ENCODE measurements at places on chromosomes 12 and 14.

GRCh38 chr14:71647086-71647784 is 285.0 kb upstream of the RGS6 start:
- DNase-seq: peak; percentile 90

- peak; percentile 38 for DNase-seq
These were observed 231.2 kb downstream of the ETNK1 start for GRCh38 chr12:22856178-22856577.

- DNase-seq: peak; percentile 53
These were observed 35.1 kb downstream of the TMBIM6 start for GRCh38 chr12:49776413-49776812.

GRCh38 chr14:105030836-105031396 is 10.0 kb upstream of the CDCA4 start:
- DNase-seq: peak; percentile 38

DNA sequence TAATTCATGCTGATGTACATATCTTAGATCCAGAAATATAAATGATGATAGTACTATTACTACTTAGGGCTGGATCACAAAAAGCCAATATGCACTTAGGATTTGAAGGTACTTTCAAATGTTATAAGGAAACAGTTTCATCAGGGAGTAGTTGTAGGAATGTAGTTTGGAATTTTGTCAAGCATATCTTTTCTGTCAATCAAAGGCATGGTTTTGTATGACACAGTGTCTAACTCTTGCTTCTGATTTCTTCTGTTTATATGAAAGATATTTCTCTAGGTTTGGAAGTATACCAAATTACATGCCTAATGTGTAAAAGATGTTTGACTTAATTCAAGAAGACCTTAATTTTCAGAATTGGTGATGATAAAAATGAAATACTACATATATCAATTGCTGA is 135.7 kb downstream of the RAD51B start:
- no peak for DNase-seq

GRCh38 chr12:34601689-34602088 is 579.4 kb downstream of the ALG10 start:
- DNase-seq: no peak

- no peak for DNase-seq
These were observed 19.5 kb upstream of the GOLGA5 start for GRCh38 chr14:92774572-92774971.

GRCh38 chr12:111741235-111741812 is 25.4 kb upstream of the ALDH2 start:
- peak; percentile 69 for DNase-seq

DNA sequence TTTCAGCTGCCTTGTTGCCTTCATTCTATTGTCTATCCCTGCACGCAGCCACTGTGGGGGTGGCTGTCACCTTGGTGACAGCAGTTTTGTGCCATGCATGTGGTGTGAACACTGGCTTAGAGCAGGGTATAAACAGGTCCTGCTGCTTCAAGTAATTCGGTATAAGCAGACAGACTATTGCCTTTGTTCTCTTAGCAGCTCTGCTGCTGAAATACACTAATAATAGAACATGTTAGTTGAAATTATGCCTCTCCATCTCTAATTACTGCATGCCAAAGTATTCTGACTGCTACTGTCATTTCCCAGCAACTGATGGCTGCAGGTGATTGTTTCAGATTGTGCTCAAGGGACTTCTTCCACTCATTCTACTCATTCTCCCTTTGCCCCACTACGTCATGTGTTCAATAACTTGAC is 34.6 kb downstream of the PTPRO start:
- DNase-seq: peak; percentile 72

DNA sequence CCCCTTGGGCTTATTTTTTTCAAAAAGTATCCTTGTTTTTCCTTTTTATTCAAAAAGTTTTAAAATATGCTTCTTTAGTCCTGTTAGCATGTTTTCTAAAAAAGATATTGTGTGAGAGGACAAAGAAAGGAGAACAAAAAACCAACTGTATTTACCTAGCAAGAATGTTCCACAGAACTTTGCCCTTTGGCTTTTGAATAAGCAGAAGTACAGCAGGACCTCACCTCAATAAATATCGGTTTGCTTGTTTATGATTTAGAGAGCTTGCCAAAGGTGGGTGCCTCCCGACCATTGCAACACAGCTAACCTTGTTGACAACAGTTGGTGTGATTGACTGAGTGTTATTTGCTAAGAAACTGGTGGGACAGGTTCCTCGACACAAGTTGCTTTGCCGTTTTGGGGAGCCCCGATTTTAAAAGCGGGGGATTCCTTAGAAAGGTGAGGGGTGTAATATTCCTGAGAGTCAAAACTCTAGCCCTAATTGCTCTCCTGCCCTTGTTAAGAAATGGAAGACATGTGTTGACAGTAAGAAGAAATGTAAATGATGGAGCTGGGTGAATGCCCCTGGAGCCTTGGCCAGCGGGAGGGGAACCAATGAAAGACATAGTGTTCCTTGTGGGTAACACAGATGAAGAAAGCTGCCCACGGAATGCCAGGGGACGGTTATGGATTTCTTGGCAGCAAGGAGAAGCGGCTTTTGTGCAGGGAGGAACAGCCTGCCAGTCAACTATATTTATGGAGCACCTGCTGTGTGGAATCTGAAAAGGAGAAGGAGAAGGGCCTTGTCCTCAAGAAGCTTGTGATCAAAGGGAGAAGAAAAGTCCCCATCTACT is 13.7 kb downstream of the MYBPC1 start:
- DNase-seq: no peak

GRCh38 chr12:124391340-124392261 is 96.7 kb downstream of the RFLNA start:
- DNase-seq: peak; percentile 42

- DNase-seq: no peak
These were observed 8.2 kb downstream of the CAMKK2 start for GRCh38 chr12:121288158-121288845.

- peak; percentile 18 for DNase-seq
These were observed 79.0 kb downstream of the ARL6IP4 start for GRCh38 chr12:123059500-123059899.

DNA sequence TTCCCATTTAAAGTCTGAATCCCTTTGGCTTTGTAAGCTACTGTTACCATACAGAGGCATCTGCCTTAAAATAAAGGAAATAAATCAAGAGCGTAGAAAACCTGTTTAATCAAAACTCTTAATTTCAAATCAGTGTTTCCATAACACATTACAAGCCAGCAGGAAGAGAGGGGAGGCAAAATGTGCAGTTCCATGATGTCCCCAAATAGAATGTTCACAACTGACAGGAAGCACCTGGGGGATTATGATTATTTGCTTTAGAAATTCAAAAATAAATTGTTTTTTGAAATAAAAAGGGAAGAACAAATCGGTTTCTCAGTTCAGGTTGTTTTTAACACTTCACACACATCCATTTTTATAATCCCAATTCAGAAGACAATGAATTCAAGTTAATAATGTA is 21.4 kb downstream of the SOCS2 start:
- DNase-seq: peak; percentile 19

- no peak for DNase-seq
These were observed 1.9 kb downstream of the CLIP1 start for GRCh38 chr12:122420471-122421162.

GRCh38 chr14:76034566-76034965 is 49.0 kb downstream of the IFT43 start:
- DNase-seq: no peak

DNA sequence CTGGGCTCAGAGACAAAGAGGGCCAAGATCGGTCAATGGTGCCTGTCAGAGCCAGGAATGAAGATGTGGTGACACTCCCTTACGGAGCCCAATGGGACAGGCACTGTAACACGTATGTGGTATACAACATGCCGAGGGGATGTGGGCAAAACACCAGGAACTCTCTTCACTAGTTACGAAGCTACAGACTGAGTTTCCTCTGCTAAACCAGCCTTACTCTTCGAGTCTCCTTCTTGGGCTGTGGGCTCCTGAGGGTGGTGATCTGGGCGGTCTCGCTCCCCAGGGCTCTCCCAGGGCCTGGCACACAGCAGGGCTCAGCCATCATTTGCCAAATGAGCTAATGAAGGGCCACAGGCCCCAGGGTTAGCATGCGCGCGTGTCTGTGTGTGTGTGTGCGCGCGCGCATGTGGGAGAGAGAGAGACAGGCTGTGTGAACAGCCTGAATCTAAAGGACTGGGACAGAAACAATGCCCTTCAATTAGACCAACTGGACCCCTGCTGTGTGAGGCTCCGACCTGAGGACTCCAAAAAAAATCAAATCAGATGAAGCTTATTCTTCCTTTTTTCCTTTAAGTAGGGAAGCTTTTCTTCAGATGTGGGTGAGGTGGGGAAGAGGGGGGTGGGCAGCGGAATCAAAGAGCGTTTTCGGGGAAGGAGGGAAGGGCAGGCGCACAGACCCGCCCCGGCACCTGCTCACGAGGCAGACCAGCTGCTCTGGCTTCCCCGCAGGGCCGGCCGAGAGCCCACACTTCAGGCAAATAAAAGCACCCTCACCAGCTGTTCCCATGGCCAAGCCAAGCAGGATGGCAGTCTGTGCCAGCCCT is 42.5 kb downstream of the CCDC88C start:
- DNase-seq: peak; percentile 91

GRCh38 chr12:64551676-64552075 is 58.6 kb upstream of the RASSF3 start:
- no peak for DNase-seq

GRCh38 chr14:54589076-54589475 is 22.1 kb downstream of the SAMD4A start:
- DNase-seq: no peak

DNA sequence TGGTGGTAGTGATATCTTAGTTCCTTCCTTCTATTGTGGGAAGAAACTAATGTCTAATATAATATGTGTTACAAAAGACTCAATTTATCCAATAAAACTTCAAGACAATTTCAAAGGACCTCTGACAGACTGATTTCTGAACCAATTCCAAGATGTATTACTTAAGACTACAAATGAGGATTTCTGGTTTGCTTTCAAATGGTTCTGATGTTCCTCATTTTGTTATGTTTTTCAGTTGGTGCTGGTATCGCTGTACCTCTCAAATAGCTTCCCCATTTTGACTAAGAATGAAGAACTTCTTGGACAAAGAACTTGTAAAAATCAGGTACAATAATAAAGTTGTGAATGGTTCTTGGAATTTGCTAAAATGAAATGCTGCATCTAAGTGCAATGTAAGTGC is 19.4 kb upstream of the MBIP start:
- no peak for DNase-seq

DNA sequence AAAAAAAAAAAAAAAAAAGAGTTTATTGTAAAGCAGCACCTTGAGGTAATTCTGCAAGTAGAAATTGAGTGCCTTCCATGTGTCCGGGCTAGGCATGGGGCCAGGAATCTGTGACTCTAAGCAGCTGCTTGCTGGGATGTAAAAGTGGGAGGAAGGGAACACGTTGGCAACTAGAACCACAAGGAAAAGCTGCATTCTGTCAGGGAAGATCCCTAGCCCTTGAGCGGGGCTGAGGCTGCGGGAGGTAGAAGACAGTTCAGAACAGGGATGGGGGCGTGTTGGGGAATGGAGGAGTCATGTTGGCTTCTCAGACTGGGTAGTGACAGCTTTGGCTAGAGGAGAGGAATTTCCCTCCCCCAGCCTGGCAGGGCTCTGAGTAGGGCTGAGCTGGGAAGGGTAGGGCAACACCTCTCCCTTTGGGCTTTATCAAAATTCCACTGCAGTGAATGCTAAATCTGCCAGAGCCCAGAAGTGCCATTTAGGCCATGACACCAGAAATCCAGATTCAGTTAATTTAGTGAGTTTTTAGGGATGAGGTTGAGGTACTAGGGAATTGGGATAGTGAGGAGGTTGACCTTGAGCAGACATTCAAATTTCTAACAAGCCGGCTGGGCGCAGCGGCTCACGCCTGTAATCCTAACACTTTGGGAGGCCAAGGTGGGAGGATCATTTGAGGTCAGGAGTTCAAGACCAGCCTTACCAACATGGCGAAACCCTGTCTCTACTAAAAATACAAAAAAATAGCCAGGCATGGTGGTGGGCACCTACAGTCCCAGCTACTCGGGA is 3.4 kb upstream of the TRAFD1 start:
- peak; percentile 85 for DNase-seq

- no peak for DNase-seq
These were observed 827.7 kb downstream of the TMTC2 start for GRCh38 chr12:83514372-83514771.

GRCh38 chr14:103905842-103906456 is 22.3 kb upstream of the TDRD9 start:
- DNase-seq: no peak

GRCh38 chr12:74602881-74603672 is 65.4 kb downstream of the ATXN7L3B start:
- DNase-seq: no peak

DNA sequence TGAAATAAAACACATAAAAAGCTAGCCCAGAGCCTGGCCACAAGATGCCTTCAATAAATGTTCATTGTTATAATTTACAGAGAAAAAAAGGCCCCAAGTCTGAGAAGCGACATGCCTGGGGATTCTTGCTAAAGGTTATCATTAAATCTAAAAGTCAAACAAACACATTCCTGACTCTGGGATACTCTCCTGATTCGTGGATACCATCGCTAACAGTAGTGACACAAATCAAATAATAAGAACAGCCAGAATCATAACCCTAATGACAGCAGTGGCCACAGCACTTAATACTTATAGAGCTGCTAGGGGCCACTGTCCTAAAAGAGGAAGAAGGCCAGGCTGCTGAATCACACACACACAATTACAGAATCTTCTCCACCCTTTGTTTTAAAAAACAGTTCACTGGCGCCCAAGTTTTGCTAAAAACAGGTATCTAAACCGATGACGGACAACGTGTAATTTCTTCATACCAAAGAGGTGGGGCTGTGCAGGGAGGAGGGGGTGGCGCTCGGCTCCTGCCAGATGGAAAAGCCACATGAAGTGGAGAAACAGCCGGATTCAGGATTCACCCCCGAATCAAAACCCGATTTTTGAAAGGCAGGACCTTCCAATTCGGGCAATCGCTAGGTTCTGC is 1.2 kb downstream of the CLIP1 start:
- DNase-seq: no peak

Measured in DMS79 treated with DMSO at 0.1 percent for 48 hours (cell line).